ENCODE measurements at places on chromosomes 11 and 22.

- DNase-seq = no peak
These were observed 17.8 kb downstream of the CYB5R2 start for GRCh38 chr11:7655253-7656217.

DNA sequence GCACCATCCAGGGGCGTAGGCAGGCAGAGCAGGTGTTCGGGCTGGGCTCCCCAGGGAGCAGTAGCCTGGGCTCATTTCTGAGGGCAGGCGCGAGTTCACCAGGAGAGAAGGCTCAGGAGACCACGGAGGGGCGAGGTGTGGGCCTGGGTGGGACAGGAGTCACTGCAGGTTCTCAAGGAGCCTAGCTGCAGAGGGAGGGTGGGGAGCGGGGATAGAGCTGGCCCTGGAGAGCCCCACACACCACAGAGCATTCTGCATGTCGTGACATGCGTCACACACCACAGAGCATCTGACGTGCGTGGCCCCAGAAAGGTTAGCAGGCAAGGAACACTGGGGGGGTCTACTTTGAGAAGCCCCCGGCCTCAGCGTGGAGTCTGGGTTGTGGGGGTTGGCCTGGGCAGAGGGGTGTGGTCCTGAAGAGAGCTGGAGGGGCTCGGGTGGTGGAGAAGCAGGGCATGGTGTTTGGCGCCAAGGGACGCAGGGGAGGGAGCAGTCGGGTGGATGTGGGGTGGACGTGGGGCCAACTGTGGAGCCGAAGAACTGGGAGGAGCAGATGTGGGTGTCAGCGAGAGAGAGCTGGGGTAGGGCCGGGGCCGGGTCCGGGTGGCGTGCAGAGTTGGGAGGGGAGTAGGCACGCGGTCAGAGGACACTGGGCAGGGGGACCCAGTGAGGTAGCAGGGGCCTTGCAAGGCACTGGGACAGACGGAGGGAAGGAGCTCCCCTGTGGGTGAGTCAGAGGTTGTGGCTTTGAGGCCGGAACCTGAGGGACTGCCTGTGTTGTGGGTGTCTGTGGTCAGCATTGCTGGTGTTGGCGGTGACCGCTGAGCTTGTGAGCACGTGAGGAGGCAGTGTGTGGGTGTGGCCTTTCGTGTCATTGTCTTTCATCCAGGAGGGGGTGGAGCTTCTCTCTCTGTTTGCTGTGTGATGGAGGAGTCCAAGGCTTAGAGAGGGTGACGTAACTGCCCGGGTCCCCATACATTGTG is 25.5 kb downstream of the CTTN start:
- DNase-seq = no peak

DNA sequence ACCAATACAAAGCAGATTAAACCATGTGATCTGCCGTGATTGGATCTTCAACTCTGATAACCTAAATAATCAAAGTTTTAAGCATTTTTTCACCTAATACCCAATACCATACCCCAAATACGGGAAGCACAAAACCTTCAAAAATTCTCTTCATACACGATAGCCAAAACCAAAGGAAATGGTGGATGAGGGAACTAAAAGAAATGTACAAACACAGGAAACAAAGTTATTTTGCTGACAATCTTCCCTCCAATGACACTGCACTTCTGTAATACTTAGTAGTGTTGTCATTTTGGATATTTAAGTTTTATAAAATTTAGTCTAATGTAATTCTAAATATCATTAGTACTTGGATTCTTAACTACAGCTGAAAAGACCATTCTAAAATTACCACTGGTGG is 27.0 kb downstream of the CSTF3 start:
- DNase-seq = no peak

DNA sequence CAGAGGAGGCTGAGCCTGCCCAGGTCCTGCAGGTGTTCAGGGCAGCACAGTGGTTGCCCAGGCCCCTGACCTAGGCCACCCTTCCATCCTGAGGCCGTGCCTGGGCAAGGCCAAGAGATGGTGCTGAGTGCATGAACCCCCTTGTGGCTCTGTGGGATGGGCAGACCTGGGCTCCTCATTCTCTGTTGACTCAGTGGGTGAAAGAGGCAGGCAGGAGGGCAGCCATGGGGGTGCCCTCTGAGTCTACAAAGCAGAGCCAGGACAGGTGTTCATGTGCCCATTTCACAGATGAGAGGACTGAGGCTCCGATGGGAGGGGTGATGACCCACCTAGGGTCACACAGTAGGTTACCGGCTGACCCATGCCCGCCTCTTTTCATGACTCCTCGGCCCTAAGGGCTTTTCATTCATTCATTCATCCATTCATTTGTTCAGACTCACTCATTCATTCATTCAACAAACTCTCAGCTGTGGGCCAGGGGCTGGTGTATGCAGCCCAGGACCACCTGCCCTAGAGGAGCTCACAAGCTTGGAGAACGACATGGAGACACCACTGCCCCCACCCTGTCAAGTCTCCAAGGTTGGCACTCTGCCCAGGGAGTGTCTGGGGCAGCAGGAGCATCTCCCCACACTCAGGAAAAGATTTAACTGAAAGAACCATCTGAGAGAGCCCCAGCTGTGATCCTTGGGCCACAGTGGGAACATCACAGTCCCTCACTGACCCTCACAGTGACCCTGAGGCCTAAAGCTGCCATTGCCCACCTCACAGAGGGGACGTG is 40.5 kb downstream of the IGLL5 start:
- no peak for DNase-seq

GRCh38 chr11:122882857-122883645 is 492 bp downstream of the JHY start:
- peak; percentile 32 for DNase-seq

DNA sequence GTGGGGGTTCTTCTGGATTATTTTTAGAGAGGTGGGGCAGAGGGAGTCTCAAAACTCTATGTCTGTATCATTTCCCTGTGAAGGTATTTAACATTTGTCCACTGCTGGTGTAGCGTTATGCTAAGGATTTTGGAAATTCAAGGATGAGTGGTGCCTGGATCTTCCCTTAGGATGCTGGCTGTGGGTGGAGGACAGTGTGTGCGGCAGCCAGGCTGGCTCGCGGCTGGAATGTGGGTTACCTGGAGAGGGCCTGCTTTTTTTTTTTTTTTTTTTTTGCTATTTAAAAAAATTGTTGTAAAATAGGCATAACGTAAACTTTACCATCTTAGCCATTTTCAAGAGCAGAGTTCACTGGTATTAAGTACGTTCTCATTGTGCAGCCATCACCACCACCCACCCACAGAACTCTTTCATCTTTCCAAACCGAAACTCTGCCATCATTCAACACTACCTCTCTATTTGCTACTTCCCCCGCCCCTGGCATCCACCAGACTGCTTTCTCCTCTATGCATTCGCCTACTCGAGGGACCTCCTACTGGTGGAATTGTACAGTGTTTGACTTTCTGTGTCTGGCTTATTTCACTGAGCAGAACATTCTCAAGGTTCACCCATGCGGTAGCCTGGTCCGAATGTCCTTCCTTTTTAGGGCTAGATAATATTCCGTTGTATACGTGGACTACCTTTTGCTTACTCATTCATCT is 67.1 kb downstream of the PARVB start:
- no peak for DNase-seq

- no peak for DNase-seq
These were observed 416.3 kb downstream of the SHANK2 start for GRCh38 chr11:70836071-70836470.

- no peak for DNase-seq
These were observed 18.9 kb downstream of the TRMU start for GRCh38 chr22:46354176-46354992.

DNA sequence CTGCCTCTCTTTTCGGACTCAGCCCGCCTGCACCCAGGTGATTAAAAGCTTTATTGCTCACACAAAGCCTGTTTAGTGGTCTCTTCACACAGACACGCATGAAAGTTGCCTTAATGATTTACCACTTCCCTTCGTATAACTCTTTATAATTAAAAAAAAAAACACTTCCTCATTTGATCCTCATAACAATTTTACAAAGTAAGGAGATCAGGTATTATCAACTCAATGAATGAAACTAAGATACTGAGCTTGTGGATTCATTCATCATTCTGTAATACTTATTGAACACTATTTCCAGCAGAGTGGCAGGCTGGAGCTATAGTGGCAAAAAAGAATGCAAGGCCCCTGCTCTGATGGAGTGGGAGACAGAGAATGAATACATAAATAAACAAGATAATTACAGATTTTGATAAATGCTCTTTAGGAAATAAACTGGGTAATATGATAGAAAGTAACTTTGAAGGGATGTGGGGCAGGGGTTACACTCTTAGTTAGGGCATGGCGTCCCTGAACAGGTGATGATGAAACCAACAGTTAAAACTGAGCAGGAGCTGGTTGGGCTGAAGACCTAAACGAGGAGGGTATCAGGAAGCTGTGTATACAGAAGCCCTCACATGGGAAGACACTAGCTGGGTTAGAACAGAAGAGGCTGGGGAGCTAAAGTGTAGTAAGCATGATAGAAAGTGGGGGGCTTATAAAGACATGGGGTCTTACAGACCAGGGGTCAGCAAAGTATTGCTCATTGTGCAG is 5.4 kb upstream of the CRTAM start:
- no peak for DNase-seq

DNA sequence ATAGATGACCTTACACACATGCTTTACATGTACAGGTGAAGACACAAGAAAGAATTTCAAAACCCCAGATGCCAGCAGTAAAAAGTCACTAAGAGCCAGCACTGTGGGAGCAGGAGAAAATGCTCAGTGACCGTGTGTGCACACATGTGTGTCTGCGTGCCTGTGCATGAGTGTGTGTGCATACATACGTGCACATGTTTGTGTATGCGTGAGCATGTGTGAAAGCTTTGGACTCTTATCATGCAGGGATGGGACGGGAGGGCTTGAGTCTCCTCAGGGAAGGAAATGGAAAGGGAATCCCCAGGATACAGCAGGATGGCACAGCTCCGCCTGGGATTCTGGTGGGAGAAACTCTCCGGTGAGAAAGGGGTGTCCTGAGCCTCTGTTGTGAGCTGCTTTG is 121.5 kb upstream of the B3GAT1 start:
- no peak for DNase-seq

- DNase-seq = no peak
These were observed 56.6 kb downstream of the CSNK2A3 start for GRCh38 chr11:11296434-11296833.

DNA sequence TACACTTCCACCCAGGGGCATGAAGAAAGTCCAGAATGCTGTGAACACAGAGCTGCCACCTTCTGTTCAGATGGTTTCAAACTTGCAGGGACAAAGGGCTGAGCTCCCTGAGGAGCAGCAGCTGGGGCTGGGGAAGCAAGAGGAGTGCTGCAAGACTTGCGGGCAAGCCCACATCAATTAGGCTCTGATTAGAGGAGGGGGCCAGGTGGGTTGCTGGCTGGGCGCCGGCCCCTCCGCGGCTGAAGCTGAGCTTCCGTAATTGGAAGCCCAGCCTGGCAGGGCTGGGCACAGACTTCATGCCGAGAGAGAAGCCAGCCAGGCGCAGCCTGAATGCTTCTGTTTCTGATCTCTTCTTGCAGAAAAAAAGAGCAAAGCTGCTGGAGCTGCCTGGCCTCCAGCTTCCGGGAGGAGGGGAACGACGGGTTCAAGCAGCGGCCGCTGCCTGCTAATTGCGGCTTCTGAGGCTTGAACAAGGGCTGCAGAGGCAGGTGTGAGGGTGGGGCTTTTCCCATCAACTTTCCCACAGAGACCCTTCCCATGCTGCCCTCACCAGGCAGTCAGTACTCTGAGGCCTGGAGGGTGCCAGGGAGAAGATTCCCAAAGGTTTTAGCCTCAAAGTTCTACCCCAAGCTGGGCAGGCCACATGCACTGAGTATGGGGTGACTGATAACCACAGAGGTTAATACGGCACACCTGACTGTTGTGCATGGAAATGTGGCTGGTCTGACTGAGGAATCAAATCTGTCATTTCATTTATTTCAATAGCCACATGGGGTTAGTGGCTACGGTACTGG is 91.1 kb upstream of the LMO1 start:
- DNase-seq = no peak
